Naive B cell (primary cell): ENCODE measurements at places on chromosomes 1 and 21. TPM values are rescaled to one million over a fixed set of nuclear protein-coding genes. Genes with fewer than 3 reads are reported as not detected.

Gene PTPN7
- polyA plus RNA-seq: 41.5 TPM

DNA sequence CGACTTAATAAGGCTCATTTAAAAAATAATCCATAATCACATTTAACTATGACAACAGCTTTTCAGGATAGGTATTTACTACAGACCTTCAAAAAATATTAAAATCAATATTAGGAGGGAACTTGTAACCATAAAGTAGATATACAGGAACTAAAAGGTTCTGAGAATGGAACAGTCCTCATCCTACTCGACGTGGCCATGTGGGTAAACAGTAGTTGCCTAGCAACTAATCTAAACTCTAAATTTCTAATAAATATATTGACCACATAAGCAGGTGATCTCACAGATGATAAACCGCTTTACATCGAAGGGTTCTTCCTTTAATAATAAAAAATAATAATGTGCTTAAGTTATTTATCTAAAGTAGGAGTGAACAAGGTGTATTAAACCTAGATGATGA is 7.9 kb downstream of the AKT3 start:
- DNase-seq: no peak

DNA sequence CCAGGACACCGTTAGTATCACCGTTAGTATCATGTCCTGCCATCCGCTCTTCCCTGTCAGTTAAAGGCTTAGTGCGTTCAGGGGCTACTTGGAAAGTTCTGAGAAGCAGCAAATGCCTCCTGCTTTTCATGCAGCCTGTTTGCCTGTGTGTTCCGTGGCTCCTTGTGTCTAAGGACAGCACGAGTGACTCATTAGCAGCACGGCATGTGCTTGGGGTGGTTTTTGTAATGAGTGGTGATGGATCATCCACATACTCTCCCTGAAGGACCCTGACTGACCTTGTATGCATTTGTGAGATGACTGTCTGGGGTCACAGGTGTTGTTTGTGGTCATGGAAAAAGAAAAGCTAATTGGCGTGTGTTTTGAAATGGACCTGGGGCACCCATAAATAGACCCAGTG is 221.9 kb downstream of the PBX1 start:
- no peak for DNase-seq

Gene C1orf141
- polyA plus RNA-seq: not detected

Gene KIF21B
- 1.6 TPM for polyA plus RNA-seq
